Activated CD8-positive, alpha-beta memory T cell treated with anti-CD3 and anti-CD28 coated beads, Interleukin-2, amount 50 U/mL, for 48 hours (primary cell): ENCODE measurements at places on chromosomes 2 and 18.

DNA sequence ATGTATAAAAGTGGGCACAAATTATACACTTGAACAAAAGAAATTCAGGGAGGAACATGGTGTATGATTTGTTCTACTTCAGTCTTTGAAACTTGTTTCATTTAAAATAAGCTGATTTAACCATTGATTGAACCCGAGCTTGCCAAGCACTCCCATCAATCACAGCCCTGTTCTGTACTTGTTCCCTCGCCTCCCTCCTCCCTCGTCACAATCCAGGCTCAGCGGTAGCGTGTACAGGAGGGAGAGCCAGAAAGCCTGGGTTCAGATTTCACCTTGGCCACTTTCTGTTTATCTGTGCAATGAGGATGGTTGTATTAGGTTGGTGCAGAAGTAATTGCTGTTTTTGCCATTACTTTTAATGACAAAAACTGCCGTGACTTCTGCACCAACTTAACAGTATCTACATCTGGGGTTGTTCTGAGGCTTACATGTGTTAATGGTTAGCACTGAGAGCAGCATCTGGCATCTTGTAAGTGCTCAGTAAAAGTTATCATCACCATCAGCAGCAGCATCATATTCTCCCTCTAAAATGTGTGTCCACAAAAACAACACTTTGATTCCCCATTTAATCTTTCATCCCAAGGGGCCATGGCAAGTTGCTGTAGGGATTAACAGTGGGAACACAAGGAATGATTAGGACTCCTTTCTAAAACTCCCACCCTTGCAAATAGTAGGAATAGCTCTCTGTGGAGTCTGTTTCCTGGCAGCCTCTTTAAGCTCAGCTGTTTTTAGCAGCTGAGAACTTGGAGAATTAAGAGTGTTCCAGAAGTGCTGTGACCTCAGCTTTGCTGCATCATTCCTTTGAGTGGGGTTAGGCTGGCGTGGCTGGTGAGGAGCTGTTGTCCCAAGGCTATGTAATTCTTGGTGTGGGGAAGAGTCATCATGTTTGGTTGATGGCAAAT, 4.7 kb downstream of the DPYSL5 start:
- no peak for DNase-seq

DNA sequence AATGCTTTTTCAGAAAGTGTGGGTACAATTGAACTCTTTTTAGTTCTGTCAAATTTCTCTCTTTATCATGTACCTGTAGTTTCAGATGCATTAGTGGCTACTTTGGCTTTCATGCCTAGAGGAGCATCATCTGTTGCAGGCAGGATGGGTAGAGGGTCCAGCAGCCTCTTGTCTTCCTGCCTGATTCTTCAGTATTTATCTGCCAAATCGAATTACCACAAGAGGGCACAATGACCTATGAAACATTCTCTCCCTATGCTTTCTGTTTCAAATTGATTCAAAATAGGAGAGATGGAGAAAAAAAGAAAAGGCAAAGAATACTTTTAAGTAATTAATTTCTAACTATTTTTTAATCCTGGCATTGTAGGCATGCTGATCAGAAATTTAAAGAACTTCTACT, 477.2 kb downstream of the TRIB2 start:
- DNase-seq, result no peak

- peak; percentile 65 for DNase-seq
Measured at GRCh38 chr2:97699765-97700444, 13.5 kb upstream of the ZAP70 start.

GRCh38 chr18:26495287-26495686, 53.1 kb downstream of the KCTD1 start:
- no peak for DNase-seq

- DNase-seq, result no peak
Measured at GRCh38 chr2:200796561-200796960, 15.1 kb upstream of the BZW1 start.

GRCh38 chr18:5543773-5544389, at the start of gene EPB41L3:
EPB41L3 (minus strand) TSS chr18:5543997; CDS start chr18:5489183, 54,814 bp downstream.
- DNase-seq, result no peak

DNA sequence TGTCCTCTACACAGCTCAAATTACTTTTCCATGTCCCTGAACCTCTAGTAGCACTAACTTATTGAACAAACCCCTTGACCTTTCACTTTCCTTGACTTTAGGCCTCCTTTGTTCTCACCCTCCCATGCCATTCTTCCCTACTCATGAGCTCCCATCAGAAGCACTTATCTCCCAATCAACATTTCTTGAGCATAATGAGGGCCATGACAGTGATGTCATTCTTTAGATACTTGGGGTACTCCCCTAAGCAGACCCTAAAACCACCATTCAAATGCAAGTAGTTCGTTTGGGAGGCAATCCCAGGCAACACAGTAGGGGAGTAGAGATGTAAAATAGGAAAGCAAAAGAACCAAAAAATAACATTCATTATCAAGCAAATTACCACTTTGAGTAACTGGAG, 115.9 kb upstream of the ARHGAP28 start:
- DNase-seq, result no peak

DNA sequence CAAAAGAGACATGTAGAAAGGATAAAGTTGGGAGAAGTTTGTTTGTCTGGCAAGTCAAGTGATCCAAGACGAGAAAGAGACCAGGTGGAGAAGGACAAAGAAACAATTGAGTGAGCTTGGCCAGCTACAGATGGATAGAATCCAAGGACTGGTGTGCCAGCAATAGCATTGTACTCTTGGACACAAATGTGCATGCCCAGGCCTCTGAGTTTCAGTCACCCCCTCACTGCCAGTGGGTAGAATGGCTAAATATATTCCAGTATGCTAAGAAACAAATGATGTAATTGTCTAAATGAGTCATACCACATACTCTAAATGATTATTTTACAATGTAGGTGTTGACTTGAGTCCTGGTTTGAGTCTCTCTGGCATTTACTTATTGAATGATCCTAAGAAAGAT, 881.3 kb downstream of the LRRTM4 start:
- no peak for DNase-seq

DNA sequence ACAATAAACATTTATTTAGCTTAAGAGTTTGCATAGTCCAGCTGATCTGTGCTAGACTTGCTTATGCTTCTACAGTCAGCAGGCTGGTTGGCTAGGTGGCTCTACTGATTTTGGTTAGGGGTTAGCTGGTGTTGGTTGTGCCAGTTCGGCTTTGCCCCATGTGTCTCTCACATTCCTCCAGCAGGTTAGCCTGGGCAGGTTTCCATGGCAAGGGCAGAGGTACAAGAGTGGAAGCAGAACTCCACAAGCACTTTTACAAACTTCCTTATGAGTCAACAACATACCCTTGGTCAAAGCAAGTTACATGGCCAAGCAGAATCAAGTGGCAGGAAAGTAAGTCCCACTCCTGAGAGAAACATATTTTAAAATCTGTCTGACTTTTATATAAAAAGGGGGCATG, 82.3 kb downstream of the SS18 start:
- DNase-seq, result no peak

DNA sequence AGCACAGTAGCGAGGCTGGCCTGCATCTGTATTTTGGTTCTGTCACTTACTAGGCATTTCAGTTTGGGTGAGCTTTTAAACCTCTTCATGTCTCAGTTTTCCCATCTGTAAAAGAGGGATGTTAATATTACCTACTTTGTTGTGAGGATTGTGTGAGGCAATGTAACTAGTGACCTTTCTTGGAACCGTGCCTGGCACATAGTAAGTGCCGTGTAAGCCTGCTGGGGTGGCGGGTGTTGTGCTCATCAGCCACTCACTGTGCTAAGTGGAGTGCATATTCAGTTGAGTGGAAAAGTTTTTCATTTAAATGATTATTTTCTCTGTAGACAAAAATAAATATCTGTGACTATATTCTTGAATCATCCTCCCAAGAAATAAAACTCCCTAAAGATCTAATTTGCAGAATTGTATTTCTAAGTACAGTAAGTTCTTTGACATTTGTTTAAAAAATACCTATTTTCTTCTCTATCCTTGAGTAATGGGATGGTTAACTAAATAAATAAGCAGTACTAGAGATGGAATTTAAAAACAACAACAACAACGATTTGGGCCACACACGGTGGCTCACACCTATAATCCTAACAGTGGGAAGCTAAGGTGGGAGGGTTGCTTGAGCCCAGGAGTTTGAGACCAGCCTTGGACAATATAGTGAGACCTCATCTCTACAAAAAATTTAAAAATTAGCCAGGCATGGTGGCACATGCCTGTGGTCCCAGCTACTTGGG, 56.7 kb downstream of the MALT1 start:
- no peak for DNase-seq

- DNase-seq, result no peak
Measured at GRCh38 chr2:239532250-239532649, 131.4 kb upstream of the HDAC4 start.

DNA sequence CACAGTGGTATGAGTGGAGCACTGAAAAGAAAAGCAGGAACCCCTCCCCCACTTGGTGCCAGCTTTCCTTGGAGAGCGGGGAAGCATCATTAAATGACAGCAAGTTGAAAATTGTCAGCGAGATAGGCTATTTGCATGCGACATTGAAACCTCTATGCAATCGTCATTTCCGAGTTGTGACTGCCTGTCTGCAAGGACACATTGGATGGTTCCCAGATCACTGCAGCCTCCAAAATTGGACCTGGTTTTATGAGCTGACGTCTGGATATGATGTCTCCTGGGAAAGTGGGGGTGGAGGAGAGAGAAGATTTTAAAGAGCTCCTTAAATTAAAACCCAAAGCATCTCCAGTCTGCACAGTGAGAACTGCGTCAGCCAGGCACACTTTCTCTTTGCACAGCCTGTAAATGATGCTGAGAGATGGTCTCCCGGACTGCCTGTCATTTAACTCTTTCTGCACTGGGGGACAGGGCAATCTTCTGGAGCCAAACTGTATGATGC, 57.8 kb upstream of the KIF5C start:
- no peak for DNase-seq

DNA sequence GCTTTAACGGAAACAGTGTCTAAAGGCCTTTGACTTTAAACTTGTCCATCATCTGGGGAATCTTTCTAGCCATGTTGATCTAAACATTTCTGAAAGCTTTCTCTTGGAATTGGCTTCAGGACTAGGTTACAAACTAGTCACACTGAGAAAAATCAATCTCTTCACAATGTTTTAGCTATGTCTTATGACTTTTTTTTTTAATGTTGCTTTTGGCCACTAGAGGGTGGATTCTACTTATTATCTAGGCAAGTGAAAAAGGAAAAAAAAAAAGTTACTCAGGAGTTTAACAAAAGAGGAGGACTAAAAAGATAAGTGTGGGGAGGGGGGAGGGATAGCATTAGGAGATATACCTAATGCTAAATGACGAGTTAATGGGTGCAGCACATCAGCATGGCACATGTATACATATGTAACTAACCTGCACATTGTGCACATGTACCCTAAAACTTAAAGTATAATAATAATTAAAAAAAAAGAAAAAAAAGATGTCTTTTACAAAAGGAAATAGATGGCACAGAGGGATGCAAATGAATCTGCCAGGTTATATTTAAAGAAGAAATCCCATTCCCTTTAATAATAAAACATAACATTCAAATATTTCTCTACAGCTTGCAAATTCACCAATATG, 160.4 kb upstream of the PID1 start:
- no peak for DNase-seq

DNA sequence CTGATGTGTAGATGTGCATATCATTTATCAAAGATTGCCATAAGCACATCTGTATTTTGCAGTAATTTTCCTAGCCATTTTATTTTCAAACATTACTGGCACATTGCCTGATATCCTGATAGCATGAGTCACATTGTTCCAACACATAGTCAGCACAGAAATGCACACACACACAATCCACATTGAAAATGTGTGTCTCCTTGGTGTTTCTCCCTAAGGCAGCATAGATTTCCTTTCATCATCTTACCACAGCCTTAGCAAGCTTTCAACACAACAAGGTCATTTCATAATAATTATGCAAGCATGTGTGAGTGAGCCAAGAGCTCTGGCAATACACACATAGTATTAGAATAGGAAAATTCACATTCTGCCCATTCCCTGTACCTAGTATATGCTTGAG, 245.4 kb upstream of the MEIS1 start:
- no peak for DNase-seq

DNA sequence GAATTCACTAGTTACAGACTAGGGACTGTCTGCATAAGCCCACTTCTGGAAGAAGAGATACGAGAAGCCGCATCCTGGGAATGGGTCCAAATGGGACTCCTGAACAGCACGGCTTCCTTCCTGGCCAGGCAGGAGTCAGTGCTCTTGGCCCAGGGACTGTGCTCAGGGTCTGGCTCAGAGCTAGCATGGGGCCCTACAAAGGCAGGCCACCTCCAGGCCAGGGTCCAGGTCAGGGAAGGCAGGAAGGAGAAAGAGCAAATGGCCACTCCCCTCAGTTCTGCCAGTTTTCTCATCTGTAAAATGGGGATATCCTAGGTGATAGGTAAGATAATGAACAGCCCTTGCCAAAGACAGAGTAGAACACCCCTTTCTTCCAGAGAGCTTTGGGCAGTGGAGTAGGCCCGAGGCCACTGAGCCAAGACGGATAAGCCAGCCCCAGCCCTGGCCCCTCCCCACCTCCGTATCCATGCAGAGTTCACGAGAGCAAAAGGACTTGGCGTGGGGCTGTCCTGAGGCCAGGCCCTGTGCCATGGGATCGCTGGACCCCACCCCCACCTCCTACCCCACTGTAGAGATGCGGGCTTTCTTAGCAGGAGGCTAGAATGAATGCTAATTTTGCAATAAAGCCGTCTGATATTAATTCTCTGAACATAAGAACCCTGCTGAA, 190.1 kb downstream of the MGAT5 start:
- no peak for DNase-seq
